Right cardiac atrium (tissue), 5 donors: ENCODE measurements at places on chromosomes 6 and 20. TPM values are rescaled to one million over a fixed set of nuclear protein-coding genes. Genes with fewer than 3 reads are reported as not detected.

DNA sequence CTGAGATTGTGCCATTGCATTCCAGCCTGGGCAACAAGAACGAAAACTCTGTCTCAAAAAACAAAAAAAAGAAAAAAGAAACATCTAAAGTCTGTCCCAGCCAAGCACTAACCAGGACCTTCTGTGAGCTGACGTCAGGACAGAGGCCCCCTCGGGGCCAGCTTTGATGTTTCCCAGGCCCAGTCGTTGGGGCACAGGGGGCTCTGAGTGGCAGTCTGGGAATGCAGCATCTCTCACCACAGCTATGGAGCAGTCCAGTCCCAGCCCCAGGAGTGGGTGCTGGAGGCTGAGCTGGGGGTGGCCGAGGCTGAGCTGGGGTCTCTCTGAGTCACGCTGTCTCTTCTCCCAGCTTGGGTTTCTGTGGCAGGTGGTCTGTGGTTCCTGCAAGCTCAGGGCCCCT, 46.0 kb upstream of the SRF start:
- DNase-seq = no peak

MCCD1 gene
- not detected for total RNA-seq

DNA sequence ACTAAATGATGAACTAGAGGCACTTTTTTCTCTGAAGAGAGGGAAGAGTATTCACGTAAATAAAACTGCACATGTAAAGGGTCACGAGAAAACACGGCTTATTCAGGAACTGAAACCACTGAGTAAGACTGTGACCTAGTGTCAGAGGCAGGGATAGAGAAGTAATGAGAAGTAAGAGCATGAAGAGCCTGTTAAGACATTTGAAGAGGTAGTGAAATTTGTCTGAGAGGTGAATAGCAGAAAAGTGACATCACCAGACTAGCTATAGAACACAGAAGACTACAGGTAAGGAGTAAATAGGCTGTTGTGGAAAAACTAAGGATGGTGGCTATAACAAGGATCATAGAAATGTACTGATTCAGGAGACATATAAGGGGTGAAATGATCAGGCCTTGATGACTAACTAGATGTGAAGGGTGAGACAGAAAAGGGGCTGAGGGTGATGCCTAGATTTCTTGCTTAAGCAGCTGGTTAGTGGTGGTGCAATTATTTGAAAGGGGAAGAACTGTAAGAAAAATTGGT, 76.8 kb downstream of the REV3L start:
- DNase-seq = no peak

GRCh38 chr6:70210462-70210861, 92.4 kb downstream of the COL9A1 start:
- no peak for DNase-seq

GRCh38 chr6:136108361-136108945, 141.7 kb downstream of the MTFR2 start:
- no peak for DNase-seq

- no peak for DNase-seq
These were observed 79.5 kb downstream of the CDH4 start for GRCh38 chr20:61331543-61331942.

DNA sequence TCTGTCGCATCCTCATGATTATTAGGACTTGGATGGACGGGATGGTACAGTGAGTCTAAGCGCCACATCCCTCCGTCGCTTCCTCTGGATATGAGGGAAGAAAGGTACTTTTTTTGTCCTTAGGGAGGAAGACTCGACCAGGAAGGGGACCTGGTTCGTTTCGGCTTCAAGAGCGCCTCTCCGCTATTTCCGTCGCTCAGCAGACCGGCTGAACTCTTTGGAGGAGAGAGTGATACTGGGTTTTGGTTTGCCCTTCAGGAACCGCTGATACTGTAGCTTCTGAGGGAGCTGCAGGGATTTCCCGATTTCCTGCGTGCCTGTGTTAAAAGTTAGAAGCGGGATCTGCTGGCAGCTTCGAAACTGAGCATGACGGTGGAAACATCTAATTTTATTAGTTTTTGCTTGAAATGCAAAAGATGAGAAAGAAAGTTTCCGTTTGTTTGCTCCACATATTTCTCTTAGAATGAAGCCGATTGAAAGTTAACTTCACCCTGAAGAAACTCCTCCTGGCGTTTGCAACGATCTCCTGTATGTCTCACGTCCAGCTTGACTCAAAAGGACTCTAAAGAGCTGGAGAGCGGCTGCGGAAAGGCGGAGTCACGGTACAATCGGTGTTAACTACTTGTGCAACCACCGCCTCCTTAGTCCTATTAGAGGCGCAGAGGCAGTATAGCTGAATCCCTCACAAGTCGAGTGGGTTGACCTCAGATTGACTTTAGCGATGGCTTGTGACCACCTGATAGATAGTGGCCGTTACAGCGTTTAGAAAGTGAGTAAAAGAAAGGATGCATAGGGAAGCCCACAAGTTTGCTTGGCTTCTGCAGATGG, 129.4 kb downstream of the TRIM27 start:
- DNase-seq = no peak

IL17A gene
- total RNA-seq = not detected

GRCh38 chr6:39280247-39280731, 33.9 kb downstream of the KCNK17 start:
- peak; percentile 68 for DNase-seq

DNA sequence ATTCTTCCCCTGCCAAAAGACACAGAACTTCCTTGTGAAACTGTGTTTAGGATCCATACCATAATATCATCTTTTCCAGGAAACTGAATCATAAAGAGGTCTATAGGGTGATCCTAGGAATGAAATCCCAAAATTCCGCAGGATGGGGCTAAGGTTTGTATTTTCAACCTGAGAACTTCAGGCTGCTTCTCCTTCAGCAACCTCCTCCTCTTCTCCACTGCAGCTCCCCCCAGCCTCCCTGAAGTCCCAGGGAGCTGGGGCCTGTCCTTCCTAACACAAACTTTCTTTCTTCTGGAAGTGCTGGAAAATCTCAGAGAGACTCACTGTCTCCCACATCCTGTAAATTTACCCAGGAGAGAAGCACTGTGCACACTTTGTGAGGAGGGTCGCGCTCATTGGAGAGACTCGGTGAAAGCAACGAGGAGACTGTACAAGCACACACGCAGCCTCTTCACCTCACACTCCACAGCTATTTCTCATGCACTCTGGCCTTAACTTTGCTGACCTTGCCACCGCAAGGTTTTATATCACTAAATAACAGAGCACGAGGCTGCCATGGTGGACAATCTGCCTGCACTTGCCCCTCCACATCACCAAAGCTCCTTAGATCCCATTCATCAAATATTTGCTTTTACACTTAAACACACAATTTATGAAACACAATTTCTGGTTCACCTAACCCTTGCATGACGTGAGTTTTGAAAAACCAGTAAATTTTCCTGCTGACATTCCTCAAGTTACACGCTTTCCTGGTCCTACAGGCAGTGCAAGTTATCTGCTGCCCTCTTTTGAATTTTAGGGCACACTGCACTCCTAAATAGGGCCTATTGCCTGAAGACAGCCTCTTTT, 14.3 kb downstream of the ID4 start:
- DNase-seq = no peak
